ENCODE measurements at places on chromosomes 7 and 10.

DNA sequence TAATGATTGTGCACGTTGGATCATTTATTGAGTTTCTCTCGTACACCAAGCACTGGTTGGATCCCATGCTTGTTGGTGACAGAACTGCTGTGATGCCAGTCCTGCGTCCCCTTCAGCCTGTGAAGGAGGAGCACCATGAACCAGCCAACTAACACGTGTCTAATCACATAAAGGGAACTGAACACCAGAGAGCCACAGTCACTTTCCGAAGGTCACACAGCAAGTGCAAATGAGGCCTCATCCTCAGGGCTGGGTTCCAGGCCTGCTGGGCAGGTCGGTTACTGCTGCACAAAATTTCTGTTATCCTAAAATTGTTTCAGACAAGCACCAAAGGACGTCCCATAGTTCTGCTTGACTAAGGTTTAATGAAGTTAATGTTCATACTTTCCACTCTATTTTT, 332.0 kb upstream of the ZNF32 start:
- DNase-seq: no peak

DNA sequence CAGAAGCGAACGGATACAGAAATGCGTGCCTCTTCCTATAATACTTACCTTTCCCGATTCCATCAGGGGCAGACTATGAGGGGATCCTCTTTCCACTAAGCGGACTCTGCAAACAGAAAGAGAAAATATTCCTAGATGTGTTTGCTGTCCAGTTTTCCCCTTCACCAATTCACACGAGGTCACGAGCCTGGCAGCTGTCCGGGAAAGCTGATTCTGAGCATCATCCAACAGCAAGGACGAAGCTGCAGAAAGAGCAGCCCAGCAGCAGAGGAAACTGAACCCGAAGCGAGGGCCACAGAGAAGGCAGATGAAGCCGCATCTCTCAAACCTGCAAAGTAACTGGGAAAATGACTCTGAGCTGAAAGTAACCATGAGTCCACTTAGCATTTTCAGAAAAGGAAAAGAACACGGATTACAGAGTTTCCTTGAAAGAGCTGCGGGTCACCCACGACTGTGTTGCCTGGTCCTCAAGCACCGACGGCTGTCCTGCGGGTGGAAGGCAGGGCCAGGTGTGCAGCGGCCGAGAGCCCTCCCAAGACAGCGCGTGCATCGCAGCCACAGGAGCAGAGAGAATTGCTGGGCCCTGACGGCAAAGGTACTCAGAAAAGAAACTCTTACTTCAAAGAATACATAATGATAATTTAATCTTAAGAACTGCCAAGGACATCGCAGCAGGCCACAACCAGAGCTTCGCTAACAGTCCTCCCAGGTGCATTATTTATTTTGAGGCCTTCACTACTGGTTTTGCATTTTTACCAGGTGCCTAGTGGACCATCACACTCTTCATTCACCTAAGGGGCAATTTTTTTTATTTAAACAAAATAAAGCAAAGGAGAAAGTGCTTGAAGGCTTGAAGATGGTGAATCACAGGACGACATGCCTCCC, 153.3 kb downstream of the ZMYND11 start:
- no peak for DNase-seq

- DNase-seq: no peak
These were observed 99.9 kb upstream of the AKR1E2 start for GRCh38 chr10:4725917-4726606.

- no peak for DNase-seq
These were observed 1.2 kb downstream of the TSPAN12 start for GRCh38 chr7:120856621-120857352.

DNA sequence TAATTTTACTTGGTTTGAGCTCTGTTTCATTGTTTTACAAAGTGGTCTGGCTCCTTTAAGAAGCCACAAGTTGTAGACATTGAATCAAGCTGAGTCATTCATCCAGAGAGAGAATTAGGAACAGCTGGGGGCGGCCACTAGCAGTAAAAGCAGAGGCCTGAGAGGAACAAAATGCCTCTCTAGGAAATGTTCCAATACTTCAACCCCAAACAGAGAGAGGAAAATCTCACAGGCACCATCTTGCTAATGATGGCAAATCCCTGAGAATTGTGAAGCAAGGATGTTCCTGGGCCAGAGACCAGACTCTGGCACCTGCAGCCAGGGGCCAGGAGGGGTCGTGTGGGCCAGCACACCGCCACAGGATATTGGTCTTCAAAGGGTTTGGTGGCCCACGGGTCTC, 26.5 kb upstream of the TRIL start:
- no peak for DNase-seq

Measured in stimulated activated CD4-positive, alpha-beta T cell treated with anti-CD3 and anti-CD28 coated beads, Interleukin-15, amount 100 ng/mL, for 1 hour (primary cell).